Endothelial cell of umbilical vein (primary cell): ENCODE measurements at places on chromosomes 7 and 10. TPM values are rescaled to one million over a fixed set of nuclear protein-coding genes. Genes with fewer than 3 reads are reported as not detected.

Gene CDK5
- total RNA-seq = 16.5 and 17.7 TPM in 2 replicates

Gene ALDH18A1
- 88.9 and 92.6 TPM in 2 replicates for total RNA-seq

GRCh38 chr10:58237014-58237834 lies 30.5 kb downstream of the IPMK start:
- no peak overlapping the region for H3K4me3 ChIP-seq
- peaks cover 50% of the 10 kb centered on the region for H3K4me1 ChIP-seq
- DNase-seq = peak; percentile 93
- H3K36me3 ChIP-seq = no peaks in the 10 kb centered on the region
- H3K27ac ChIP-seq = peak overlapping the region; percentile 94

DNA sequence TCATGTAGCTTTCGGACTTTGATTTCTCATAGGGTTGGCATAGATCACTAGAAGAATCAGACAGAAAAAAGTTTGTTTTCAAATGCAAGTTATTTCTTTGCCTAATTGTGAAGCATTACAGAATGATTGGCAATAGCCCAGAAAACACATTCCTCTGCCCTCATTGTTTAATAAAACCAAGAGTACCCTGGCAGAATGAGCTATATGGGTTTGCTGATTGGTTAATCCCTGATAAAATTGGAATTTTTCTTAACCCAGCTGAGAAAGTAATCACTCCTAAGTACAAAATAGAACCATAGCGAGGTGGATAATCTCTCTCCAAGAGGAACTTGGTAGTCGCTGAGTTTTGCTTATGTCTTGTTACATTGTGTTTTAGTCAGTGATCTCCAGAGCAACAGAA lies 30.9 kb upstream of the CREB5 start:
- peak; percentile 23 for DNase-seq
- H3K4me1 ChIP-seq = no peaks in the 10 kb centered on the region
- H3K27me3 ChIP-seq = no peaks in the 10 kb centered on the region
- no peaks in the 10 kb centered on the region for H3K36me3 ChIP-seq
- H3K4me3 ChIP-seq = no peak overlapping the region
- no peak overlapping the region for H3K27ac ChIP-seq

GRCh38 chr10:123129618-123130271 lies 6.0 kb upstream of the HMX3 start:
- no peak for DNase-seq
- no peak overlapping the region for H3K4me3 ChIP-seq
- H3K36me3 ChIP-seq = no peaks in the 10 kb centered on the region
- H3K27me3 ChIP-seq = peaks cover 70% of the 10 kb centered on the region
- no peak overlapping the region for H3K27ac ChIP-seq
- peaks cover 6% of the 10 kb centered on the region for H3K4me1 ChIP-seq
